Activated CD4-positive, alpha-beta T cell treated with anti-CD3 and anti-CD28 coated beads for 48 hours (primary cell): ENCODE measurements at places on chromosomes 6 and 20.

GRCh38 chr6:43786664-43787329 lies 16.8 kb downstream of the VEGFA start:
- DNase-seq, result no peak

DNA sequence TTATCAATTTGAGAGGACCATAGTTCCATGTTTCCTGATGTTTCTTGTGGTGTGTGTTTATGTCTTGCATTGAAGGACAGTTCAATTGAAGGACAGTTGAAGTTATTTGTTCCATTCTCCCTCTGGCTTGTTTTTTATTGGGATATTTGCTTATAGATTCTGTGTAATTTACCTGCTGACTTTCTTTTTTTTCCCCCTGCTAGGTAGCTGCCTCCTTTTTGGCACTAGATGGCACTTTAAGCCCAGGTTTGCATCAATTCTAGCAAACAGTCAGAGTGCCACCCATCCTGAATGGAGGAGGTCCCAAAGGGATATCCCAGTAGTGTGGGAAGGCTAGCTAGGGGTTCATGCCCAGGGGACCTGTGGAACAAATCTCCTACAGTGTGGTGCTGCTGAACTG lies 78.1 kb downstream of the CFAP61 start:
- DNase-seq, result no peak

GRCh38 chr20:41377275-41377674 lies 10.7 kb upstream of the EMILIN3 start:
- no peak for DNase-seq

- DNase-seq, result peak; percentile 84
Measured at GRCh38 chr6:27684264-27685211, 211.6 kb upstream of the ZNF184 start.

GRCh38 chr6:44666324-44666723 lies 278.8 kb downstream of the CDC5L start:
- DNase-seq, result no peak
